ENCODE measurements at places on chromosomes 6 and 20.

DNA sequence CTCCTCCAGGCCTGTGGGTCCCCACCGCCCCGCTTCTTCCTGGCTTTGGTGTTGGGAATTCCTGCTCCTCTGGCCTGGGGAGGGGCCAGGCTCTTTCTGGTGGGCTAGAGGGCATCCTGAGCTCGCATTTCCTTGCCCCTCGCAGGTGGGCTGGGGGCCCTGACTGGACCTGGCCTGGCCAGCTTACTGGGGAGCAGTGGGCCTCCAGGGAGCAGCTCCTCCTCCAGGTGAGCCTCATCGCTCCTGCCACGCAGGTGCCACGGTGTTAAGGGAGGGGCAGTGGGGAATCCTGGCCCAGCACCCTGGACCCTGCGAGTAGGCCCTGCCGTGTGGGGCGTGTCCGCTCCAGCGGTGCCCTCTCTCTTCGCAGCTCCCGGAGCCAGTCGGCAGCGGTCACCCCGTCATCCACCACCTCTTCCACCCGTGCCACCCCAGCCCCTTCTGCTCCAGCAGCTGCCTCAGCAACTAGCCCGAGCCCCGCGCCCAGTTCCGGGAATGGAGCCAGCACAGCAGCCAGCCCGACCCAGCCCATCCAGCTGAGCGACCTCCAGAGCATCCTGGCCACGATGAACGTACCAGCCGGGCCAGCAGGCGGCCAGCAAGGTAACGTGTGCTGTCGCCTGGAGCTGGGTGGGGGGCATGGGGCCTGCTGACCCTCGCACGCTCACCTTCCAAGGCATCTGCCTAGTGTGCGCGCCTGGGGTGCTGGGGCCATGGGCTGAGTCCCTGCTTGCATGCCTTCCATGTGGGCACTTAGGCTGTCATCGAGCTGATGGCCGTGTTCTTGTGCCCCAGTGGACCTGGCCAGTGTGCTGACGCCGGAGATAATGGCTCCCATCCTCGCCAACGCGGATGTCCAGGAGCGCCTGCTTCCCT is 4.7 kb downstream of the ADRM1 start:
- DNase-seq = no peak

DNA sequence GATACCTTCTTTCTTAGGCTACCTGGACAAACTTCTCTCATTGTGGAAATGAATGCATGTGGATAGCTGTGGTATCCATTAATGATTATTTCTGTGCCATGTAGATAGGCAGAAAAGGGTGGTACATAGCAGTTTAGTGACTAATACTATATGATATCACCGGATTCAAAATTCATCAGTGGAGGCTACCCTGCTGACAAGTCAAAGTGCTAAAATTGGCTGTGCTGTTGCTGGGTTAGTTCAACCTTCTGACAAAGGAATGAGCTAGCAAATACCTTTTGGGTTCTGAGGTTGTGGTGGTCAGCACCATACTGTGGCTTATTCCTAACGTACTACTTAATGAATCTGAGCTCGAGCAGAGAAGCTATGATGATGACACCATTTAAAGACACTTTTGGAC is 109.1 kb downstream of the TFAP2B start:
- no peak for DNase-seq

DNA sequence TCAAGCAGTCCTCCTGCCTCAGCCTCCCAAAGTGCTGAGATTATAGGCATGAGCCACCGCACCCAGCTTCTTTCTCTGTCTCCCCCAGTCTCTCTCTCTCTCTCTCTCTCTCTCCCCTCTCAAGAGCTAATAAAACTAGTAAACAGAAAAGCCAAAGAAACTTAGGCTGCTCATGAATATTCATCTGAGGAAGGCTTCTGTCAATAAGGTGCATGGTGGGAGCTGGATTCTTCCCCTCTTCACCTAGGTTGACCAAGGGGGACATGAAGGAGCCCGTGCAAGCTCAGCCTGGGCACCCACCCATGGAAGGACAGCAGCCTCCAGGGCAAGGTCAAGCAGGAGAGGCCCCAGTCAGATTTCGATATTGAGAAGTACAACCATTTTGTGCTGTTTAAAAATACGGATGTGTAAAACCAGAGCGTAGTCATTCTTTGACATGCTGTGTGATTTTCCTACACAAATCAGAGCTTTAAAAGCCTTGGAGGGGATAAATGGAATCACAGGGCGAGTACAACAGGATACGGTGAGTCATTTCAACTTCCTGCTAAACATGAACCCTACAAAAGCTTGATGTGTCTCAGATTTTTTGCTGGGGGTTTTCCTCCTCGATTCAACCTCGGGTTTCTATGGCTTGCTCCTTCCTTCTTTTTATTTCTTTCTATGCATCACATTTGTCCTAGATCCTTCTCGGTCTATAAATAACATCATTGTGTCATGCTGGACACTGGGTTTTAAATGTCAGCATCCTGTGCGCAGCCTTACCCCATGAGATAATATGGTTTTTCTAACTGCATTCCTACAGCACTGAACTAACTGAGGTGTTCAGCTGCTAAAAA is 368.9 kb upstream of the JARID2 start:
- DNase-seq = no peak

GRCh38 chr6:98967616-98968015 is 19.9 kb upstream of the FBXL4 start:
- DNase-seq = no peak

DNA sequence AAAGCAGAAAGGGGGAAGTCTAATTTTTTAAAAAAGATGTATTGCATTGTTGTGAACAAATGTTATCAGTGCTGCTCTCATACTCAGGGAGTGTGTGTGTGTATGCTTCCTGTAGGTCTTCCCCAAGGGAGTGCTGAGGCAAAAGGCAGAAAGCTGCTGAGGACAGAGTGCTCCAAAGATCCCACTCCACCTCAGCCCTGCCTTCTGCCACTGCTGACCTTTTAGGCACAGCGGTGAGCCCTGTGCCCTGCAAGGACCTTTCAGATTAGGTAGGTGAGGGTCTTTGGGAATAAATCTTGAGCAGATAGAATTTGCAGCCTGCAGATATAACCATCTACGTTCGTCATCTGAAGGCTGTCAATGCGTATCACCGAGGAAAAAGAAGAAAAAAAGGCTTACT is 756.4 kb upstream of the MMS22L start:
- DNase-seq = no peak
